Spinal cord (tissue), 10 donors: ENCODE measurements at places on chromosomes 1 and 21.

DNA sequence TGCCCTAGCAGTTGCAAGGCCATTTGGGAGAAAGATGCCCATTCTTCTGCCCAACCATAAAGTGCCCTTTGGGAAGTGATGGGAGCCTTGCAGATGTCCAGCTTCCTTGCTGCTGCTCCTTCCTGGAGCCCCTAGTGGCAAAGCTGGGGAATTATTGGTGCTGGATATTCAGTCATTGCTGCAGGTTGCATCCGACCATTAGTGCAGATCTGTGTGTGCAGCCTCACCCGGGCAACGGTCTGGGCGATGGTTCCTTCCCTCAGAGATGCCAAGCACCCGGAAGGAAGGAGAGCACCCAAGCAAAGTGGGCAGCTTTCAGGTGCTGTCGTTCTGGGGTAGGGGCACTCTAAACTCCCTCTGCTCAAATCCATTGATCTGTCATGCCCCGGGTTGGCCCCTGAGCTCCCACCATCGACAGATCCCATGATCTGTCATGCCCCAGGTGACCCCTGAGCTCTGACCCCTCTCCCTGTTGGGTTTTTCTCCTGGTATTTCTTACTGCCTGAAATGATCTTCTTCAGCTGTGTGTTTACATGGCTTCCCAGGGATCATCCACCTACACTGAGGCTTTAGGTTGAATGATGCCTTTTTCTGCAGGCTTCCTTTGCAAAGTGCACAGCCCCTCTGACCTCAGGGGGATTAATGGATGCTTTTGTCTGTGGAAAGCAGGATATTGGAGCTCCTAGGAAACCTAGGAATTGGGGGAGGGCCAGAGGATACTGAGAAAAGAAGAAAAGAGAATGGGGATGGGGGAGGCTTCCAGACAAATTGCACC is 467.5 kb downstream of the PTPRU start:
- DNase-seq = no peak

DNA sequence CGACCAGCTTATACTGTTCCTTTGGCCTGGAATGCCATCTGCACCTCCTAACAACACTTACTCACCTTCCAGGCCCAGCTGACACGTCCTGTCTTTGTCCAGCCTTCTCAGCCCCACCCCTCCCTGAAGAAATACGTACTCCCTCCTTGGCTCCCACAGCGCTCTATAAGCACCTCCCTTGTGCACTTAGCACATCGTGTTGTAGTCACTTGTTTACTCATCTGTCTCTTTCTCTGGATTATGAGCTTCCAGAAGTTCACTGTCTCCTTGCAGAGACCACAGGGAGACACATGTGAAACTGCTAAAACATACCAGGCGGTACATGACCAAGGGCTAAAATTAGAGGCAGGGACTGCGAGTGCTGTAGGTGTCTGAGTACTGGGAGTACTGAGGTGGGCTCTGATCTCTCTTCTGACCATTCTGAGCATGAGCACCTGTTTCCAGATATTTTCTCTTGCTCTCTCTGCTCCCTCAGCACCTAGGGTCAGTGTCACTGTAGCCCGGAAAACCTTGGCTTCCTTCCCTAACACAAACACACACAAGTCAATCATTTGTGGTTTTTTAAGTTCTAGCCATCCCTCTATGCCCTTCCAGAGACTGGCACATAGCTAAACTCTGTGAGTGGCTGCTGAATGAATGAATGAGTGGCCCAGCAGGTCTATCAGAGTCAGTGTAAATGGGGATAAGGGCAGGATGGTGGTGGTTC is 5.1 kb downstream of the DCST1 start:
- no peak for DNase-seq

DNA sequence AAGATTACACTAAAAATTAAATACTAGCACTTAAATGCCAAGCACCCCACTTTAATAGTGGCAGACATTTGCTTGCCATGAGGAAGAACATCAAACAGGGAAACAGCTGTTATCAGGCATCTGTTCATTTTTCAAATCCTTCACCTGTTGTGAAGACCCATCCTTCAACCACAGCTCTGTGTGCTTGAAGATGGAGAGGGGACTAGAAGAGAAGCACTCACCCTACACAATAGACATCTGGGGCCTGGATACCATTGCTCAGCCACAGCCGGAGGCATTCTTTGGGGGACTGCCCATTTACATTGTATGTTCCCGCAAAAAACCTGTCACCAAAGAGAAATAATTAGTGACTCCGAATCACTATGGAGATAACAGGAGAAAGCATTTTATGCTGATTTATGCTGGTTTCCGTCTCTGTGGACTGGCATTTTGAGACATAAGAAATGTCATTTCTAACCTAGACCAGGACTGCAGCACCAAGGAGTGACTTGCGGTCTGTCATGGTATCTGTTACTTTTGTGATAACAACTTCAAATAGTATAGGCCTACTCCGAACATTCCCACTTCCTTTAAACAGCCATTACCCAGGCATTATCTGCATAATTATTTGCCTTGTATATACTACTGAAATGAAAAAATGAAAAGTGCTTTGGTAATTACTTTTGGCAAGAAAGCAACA is 28.8 kb upstream of the MTF1 start:
- DNase-seq = no peak

GRCh38 chr1:42679364-42679983 is 2.7 kb upstream of the YBX1 start:
- no peak for DNase-seq

- peak; percentile 38 for DNase-seq
These were observed 303.8 kb downstream of the NPHP4 start for GRCh38 chr1:5688081-5689077.

GRCh38 chr21:36466061-36466511 is 13.8 kb downstream of the CLDN14 start:
- DNase-seq = no peak

- no peak for DNase-seq
These were observed 68.7 kb downstream of the NID1 start for GRCh38 chr1:235996048-235996785.

GRCh38 chr1:31595836-31596736 is 19.8 kb downstream of the TINAGL1 start:
- DNase-seq = no peak

DNA sequence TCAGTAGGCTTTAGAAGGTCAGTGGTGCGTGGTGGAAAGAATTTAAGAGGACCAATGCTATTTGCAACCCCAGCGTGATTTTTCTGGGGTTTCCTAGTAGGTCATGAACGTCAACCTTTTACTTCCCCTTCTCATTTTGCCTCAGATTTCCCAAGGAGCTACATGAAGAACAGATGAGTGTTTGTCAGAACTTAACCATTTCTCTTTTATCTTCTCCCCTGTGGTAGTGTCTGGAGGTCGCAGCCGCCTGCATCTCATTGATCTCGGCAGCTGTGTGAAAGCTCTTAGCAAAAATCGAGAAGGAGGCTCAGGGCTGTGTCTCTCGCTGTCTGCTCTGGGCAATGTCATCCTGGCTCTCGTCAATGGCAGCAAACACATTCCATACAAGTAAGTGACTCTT is 491.1 kb downstream of the KIF26B start:
- DNase-seq = no peak

GRCh38 chr1:29082519-29082918 is 41.2 kb downstream of the TMEM200B start:
- DNase-seq = no peak

DNA sequence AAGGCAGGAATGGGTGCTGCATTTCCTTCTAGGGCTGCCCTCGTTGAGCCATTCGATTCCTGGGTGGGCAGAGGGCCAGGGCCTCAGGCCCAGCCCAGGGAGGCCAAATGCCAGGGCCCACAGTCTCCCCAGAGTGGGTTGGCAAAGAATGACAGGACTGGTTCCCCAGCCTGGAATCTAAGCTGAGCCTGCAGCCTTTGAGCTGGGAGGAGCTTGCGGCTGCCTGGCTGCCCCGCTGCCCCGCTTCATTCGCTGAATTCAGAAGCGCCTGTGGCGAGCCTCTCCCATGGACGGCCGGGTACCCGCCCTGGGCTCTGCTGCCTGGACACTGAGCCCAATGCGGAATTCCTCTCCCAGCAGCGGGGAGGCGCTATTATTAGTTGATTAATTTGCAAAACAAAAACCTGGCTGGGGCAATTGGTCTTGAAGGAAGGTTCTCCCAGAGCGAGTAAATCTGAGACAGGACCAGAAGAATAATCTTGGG is 32.3 kb upstream of the TARDBP start:
- no peak for DNase-seq

- no peak for DNase-seq
These were observed 28.1 kb downstream of the SPSB1 start for GRCh38 chr1:9320520-9321479.

GRCh38 chr1:89698020-89698560 is 65.2 kb downstream of the LRRC8C start:
- no peak for DNase-seq

- DNase-seq = peak; percentile 86
These were observed 133.8 kb upstream of the EDN2 start for GRCh38 chr1:41618066-41618825.

DNA sequence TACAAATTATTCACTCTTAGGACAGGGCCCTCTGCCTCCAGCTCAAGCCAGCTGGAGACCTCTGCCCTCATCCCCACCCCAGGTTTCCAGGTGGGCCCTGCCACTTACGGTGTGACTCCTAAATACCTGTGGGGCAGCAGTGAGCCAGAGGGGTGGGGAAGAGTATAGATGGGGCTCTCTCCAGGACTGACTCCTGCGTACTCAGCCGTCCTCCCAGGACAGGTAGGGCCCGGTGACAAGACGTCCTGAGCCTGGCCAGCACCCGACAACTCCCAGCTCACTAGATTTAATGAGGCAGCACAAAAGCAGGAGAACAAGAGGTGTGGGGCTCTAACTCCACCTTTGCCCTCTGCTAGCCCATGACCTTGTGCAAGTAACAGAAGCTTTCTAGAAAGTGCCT is 16.8 kb downstream of the GNG12 start:
- DNase-seq = no peak

- no peak for DNase-seq
These were observed 486 bp upstream of the KCNA3 start for GRCh38 chr1:110675060-110675791.

DNA sequence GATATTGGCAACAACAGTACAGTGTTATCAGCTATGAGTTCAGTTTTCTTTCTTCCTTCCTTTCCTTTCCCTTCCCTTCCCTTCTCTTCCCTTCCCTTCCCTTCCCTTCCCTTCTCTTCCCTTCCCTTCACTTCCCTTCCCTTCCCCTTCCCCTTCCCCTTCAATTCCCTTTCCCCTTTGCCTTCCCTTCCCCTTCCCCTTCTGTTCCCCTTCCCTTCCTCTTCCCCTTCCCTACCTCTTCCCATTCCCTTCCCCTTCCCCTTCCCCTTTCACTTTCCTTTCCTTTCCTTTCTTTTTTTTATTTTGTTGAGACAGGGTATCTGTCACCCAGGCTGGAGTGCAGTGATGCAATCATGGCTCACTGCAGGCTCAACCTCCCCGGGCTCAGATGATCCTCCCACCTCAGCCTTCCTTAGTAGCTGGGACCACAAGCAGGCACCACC is 72.3 kb upstream of the CAPZB start:
- no peak for DNase-seq

DNA sequence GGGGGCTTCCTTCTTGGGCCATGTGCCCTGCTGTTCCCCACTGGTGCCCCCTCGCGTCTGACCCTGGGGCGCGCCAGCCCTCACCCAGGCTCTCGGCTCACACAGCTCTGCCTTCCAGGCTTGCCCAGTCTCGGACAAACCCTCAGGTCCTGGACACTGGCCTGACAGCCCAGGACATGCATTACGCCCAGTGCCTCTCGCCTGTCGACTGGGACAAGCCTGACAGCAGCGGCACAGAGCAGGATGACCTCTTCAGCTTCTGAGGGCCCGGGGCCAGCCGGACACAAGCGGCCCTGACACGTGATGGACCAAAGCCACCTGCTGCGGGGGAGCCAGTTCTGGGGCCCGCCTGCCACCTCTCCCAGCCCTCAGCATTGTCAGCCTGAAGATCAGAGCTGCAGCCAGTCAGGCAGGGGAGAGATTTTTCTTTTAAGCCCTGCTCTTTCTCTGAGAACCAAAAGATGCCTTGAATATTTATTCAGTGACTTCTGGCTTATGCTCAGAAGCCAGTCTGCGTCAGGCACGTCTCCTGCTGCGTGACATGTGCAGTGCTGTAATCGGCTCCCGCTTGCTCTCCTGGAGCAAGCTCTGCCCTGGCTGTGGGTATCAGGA is 23.4 kb downstream of the LDLRAP1 start:
- DNase-seq = no peak

GRCh38 chr1:6269720-6270400 is 9.0 kb upstream of the GPR153 start:
- DNase-seq = peak; percentile 54
